ENCODE measurements at places on chromosomes 1 and 21.
A peak's percentile ranks its signal among the peaks of the same experiment; 100 is the strongest.

GRCh38 chr1:56877973-56878372 lies 23.4 kb downstream of the C8A start:
- DNase-seq = peak; percentile 40

GRCh38 chr1:114833421-114833820 lies 21.2 kb upstream of the SYCP1 start:
- no peak for DNase-seq

- no peak for DNase-seq
These were observed 186.1 kb downstream of the NTNG1 start for GRCh38 chr1:107326824-107327445.

DNA sequence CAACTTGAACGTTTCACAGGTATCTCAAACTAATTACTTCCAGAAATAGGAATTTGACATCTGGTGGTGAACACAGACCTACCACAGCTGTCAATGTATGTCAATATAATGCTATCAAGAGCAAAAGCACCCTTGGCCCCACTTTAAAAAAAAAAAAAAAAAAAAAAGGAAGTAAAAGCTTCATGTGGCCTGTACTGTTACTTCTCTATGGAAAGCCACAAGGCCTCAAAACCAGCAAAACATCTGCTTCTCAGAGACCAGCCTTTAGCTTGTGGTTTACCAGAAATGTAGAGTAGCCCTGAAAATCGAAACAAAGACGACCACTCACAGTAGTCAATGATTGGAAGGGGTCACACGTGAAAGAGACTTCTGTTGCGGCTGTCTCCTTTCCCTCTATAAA lies 109.6 kb downstream of the SLC45A1 start:
- no peak for DNase-seq

GRCh38 chr21:31358158-31358557 lies 14.1 kb upstream of the TIAM1 start:
- DNase-seq = no peak

DNA sequence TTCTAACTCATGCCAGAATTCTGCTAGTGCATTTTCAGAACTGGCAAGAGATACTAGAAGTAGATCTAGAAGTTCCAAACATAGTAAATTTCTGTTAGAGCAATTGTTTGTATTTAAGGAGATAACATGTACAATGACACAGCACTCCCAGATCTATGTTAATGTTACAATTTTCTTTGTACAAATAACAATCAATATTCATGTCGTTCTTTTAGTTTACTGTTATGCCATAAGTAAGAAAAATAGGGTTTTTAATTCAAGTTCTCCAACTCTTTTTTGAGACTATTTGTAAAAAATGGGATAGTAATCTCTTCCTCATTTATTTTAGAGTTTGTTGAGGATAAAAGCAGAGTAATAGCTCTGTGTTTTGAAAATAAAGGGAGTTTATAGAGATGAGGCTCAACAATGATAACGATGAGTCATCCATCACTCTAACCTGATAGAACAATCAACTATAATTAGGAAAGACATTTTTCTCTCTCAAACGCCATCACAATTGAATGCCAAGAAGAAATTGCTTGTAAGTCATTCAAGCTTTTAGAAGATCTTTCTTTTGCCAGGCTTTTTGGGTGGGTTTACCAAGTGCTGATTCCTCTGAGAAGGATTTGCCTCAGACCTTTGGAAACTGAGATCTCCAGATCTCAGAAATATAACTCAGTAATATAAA lies 638 bp downstream of the CD84 start:
- no peak for DNase-seq

GRCh38 chr1:34681480-34682451 lies 73.1 kb upstream of the GJB5 start:
- peak; percentile 45 for DNase-seq

GRCh38 chr1:211687462-211688215 lies 12.2 kb upstream of the NEK2 start:
- DNase-seq = no peak

GRCh38 chr21:16421965-16422364 lies 692.2 kb downstream of the USP25 start:
- no peak for DNase-seq

DNA sequence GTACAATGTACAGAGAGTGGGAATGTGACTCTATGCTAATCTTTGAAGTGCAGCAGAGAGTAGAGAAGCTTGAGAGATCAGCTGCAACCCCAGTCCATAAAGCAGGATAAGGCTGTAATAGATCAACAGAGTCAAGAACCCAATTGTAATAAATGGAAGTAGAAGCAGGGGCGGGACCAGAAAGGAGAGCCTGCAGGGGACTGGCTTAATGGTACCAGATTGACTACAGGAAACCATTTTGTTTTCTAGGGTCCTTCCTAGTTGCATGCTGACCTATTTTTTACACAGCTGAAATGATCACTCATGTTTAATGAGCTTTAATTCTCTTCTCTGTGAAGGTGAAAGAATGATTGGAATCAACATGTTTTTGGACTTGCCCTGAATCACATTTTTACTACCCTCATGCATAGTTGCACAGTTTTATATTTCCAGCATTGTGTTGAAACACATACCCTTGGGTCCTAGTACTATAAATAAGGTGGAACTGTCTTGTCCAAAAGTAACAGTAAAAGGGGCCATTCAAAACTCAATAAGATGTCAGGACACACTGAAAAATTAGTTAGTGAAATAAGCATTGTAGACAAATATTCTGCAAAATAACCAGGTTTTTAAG lies 69.8 kb downstream of the GPR88 start:
- no peak for DNase-seq

- no peak for DNase-seq
These were observed 101.8 kb downstream of the CLIC6 start for GRCh38 chr21:34770576-34770975.

- DNase-seq = no peak
These were observed 21.3 kb upstream of the PKP1 start for GRCh38 chr1:201261771-201262547.

DNA sequence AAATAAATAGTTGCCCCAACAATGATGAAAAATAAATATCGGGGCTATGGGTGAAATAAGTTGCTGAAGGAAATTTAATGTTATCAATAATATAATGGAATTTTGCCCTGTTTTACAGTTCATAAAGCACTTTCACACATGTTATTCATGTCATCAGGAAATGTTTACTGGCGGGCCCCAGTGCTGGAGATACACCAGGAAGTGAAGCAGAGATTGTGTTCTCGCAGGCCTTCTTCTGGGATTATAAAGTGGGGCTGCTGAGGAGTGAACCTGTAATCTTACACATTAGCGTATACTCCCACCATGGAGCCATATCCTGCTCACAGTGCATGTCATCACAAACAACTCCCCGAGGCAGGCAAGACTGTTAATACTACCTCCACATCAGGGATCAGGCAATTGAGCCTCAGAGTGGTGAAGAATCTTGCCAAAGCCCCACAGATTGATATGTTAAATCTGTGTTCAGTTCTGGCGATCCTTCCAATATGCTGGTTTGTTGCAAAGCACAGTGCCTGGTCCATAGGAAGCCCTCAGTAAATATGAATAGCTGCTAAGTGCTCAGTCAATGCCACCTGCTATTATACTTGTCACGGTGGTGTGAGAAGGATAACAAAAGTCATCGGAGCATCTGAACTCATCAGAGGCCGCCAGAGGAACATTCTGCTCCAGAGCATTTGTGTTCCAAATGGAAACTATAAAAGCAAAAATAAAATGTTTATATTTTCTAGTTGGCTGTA lies 104.4 kb upstream of the UBE2U start:
- DNase-seq = no peak

- DNase-seq = no peak
These were observed 2.8 kb downstream of the FAM43B start for GRCh38 chr1:20555025-20555757.

DNA sequence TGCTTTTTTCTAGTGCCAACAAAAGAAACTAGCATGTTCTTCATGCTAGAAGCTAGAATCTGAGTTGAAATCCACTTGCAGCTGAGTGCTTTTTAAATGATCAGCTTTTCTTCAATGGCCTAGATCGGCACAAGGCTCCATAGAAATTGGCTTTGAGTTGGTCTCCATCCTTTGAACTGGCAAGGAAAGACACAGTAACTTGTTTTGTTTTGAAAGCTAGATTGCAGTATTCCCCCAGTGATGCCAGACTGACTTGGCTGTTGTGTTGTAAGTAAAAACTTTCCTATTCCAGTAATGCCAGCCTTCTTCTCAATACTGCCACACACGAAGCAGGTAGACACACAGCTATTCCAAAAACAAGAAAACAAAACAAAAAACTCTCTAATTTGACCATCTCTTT lies 139.1 kb downstream of the FMN2 start:
- DNase-seq = no peak

GRCh38 chr1:160675641-160676410 lies 29.0 kb upstream of the SLAMF1 start:
- DNase-seq = peak; percentile 20

GRCh38 chr21:35381743-35382310 lies 332.7 kb upstream of the RUNX1 start:
- no peak for DNase-seq

- peak; percentile 78 for DNase-seq
These were observed 6.4 kb upstream of the C1orf159 start for GRCh38 chr1:1122078-1122811.

- no peak for DNase-seq
These were observed 29.8 kb downstream of the MAPKAPK2 start for GRCh38 chr1:206714331-206715058.

- DNase-seq = no peak
These were observed 253.4 kb downstream of the RHOU start for GRCh38 chr1:228988664-228989063.

- DNase-seq = no peak
These were observed 133.7 kb downstream of the SMYD2 start for GRCh38 chr1:214414691-214415090.

DNA sequence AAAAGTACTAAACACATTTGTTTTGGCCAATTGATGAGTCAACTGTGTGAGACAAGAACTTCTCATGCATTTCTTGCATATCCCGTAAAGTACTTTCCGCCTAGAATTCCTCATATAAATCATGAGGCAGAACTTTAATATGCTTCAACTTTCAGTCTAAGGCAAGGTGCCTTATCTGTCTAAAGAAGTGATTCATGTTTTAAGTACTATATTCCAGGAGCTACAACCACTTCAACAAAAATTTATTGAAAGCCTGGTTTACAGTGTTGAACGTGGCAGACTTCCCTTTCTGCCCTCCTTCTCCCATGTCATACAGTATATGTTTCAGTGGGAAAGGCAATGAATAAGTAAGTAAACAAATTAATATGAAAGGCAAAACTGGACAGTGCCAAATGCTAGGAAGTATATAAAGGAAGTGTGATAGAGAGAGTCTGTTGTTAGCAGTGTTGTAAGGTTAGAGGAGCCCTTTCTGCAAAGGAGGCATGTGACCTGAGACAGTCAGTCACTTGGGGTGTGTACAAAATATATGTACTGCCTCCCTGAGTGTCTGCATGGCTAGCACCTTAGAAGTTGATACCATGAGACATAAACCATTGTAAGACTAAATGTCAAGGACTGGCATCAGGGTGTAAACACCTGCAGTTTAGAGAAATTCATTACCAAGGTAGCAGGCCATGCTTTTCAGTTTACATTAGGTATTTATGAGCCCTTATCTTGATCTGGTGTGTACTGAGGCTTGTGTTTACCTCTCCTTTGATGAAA lies 362.2 kb downstream of the SRGAP2C start:
- no peak for DNase-seq

- DNase-seq = peak; percentile 64
These were observed 7.0 kb downstream of the CDKN2C start for GRCh38 chr1:50976890-50977574.

GRCh38 chr1:85624361-85624760 lies 43.8 kb downstream of the CCN1 start:
- no peak for DNase-seq

DNA sequence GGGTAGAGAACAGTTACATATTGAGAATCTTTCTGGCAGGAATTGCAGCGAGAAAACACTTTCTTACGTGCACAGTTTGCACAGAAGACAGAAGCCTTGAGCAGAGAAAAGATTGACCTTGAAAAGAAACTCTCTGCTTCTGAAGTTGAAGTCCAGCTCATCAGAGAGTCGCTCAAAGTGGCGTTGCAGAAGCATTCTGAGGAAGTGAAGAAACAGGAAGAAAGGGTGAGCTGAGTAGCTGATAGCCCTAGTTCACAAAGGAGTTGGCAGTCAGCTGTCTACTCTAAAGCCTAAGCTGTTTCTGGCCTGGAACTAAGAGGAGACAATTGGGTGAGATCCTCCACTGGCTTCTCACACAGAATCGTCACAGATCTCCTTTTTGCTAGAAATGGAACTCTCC lies 20.3 kb upstream of the SH3BGRL3 start:
- no peak for DNase-seq

- DNase-seq = no peak
These were observed 64.5 kb downstream of the ZC3H11B start for GRCh38 chr1:219548386-219548785.

- DNase-seq = no peak
These were observed 175.8 kb upstream of the VAMP3 start for GRCh38 chr1:7595336-7595735.

GRCh38 chr1:36988321-36988720 lies 46.0 kb downstream of the GRIK3 start:
- no peak for DNase-seq

GRCh38 chr1:67683766-67684525 lies 1.1 kb upstream of the GADD45A start:
- no peak for DNase-seq

GRCh38 chr1:219581766-219582165 lies 31.1 kb downstream of the ZC3H11B start:
- no peak for DNase-seq

DNA sequence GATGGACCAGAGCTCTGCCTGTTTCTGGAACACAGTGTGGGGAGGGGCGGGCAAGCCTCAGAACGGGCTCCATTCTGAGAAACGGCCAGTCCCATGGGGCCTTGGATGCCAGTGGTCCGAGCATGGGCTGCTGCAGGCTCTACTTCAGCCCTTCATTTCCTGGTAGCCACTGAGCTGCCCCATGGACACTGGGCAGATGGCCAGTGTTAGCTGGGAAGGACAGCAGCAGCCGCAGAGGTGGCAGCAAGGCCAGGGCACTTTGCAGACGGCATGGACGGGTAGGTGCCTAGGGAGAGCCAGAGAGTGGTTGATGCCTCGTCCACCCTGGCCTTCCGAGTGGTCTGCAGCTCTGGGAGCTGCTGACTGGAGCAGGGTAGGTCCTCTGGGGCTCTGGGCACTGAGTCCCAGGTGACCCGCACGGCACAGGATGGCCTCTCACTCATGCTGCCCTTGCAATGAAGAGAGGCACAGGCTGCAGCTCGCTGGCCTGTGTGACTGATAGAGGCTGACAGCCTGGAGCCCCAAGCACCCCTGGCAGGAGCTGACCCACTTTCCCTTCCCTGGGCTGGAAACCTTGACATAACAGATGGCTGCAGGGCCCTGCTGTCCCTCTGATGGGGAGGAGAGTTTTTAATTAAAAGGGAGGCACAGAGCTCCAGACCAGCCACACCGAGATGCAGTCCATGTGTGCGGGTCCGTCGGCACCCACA lies 87.7 kb upstream of the COL6A1 start:
- DNase-seq = no peak

- no peak for DNase-seq
These were observed 56.1 kb upstream of the SDC3 start for GRCh38 chr1:30964706-30965105.

DNA sequence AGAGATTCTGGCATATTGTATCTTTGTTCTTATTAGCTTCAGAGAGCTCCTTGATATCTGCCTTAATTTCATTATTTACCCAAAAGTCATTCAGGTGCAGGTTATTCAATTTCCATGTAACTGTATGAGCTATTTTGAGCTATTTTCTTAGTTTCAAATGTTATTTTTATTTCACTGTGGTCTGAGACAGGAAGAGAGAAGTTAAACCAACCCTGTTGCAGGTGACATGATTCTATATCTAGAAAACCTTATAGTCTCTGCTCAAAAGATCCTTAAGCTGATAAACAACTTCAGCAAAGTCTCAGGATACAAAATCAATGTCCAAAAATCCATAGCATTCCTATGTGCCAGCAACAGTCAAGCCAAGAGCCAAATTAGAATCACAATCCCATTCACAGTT lies 1644.0 kb upstream of the B3GALT2 start:
- DNase-seq = no peak
